Kidney (tissue), 22 donors: ENCODE measurements at places on chromosomes 1 and 21. TPM values are rescaled to one million over a fixed set of nuclear protein-coding genes. Genes with fewer than 3 reads are reported as not detected.

The LRRIQ3 gene
- total RNA-seq = 1.6 TPM

The C1orf94 gene
- total RNA-seq = not detected

The TMOD4 gene
- 0.66 TPM for total RNA-seq

DNA sequence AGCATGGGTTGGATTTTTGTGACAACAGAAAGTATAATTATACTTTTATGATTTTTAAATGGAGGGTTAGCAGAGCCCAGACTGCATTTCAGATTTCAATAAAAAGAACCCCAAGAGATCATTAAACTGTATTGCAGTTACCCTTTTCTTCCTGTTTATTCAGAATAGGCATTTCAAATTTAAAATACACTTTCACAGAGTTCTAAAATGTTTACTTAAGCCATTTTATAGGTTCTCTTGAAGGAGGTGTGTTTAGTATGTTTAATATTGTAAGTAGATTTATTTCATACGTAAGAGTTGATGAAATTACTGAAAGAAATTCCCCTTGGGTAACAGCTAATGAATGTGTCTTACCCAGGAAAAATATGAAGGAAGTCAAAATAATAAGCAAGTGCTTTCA lies 17.4 kb downstream of the UAP1 start:
- no peak for DNase-seq

DNA sequence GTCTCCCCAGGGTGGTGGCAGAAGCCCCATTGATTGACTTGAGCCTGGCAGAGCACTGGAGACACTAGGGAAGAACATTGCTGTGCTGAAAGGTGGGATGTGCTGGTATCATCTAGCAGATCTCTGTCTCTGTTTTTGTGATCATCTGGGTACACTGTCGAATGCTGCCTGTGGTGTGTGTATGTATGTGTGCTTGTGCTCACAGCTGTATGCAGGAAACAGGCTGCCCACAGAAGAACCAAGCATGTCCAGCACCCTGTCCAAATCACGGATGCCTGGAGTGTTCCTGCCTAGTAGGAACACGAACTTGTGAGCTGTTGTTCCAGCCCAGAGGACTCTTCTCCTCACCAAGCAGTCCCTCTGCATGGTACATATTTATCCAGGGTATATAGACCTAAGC lies 1.5 kb downstream of the BRINP2 start:
- no peak for DNase-seq

DNA sequence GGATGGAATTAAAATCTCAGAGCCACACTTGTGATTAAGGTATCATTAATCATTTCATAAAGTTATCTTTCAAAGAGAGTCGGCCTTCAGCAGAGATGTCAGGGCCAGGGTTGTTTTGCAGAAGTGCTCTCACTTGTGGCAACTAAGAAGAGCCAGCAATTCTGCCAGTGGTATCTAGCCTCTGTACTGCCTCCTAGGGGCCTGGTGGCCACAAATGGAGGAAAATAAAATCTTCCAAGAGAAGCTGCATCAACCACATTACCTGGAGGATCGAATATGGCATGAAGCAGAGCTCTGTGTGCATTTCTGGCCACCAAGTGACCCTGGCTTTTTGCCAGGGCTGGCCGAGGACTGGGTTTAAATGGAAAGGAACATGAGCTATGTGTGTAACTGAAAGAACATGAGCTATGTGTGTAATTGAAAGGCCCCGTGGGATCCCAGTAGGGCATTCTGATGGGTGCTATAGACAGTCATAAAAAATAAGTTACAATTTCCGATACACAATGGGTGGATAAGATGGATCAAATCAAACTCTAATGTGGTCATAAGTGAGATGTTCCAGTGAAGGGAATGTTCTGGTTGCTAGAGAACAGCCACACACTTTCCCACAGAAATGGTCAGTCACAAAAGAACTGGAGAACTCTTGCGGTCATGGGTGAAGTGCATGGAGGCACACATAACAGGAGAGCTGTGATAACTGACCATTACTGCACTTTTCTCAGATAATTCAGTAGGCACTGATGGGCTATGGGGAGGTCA lies 335.8 kb downstream of the CAMTA1 start:
- no peak for DNase-seq
